Ammon's horn (tissue), 1 donor: ENCODE measurements at places on chromosomes 5 and 9.

DNA sequence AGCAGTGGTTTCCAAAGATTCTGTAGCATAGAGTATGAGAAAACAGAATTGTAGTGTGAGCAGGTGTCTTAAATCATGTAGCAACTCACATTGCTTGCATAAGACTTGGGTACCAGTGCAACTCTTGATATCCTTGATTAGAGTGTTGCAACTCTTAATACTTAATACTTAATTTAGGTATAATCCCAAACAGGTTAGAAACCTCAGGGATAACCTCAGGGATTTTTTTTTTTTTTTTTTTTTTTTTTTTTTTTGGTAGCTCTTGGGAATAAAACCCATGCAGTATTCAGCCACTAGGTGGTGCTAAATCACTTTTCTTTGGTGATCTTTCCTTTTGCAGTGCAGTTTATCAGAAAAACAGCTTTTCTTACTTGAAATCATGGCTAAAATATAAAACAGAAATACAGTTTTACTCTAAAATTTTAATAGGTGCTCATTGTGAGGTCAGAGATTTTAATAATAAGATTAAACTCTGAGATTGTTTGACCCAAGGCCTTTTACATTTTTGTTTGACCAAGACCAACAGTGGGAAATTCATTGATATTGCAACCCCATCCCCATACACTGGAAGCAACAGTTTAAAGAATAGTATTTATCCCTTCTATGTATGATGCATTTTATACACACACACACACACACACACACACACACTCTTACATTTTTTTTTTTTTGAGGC, 55.3 kb downstream of the ERAP1 start:
- DNase-seq = peak; percentile 76

- no peak for DNase-seq
These were observed 144.0 kb downstream of the CAAP1 start for GRCh38 chr9:26748449-26749058.

GRCh38 chr9:136899196-136899595, 12.9 kb downstream of the TRAF2 start:
- DNase-seq = no peak

- DNase-seq = peak; percentile 39
These were observed 155.6 kb upstream of the PANK3 start for GRCh38 chr5:168734620-168735300.

- peak; percentile 52 for DNase-seq
These were observed 17.4 kb downstream of the RXRA start for GRCh38 chr9:134343637-134344036.

DNA sequence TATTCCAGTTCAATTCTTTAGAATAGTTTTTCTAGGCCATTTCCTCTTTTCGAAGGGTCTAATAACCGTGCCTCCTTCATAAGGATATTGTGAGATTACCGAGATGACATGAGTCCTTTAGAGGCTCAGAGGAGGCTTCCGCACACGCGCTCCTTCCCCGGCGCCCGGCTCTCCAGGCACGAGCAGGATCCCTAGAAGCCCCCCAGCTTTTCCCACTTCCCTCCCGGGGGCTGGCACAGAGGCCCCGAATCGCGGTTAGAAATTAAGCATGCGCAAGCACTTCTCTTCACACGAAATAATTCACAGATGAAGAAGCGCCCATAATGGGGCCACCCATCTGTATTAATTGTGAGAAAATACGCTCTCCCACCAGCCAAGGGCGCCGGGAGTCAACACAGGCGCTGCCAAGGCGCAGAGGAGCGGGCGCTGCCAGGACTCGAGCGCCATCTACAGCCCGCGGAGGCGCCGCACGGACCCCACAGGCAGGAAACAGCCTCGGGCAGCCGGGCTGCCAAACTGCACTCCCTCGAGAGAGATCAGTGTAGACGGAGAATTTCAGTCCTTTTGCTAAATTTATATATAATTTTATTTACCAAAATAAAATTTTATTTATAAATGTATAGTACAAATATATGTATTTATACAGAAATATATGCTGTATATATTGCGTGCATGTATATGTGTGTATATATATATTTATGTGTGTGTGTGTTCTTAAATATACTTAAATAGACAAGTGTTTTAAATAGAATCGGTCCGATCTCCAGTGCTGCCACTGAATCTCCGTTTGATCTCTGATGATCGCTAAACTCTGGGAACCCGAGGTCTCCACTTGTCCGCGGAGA, 258.1 kb upstream of the NFIL3 start:
- DNase-seq = peak; percentile 84

- no peak for DNase-seq
These were observed 107.2 kb upstream of the CKMT2 start for GRCh38 chr5:81125959-81126358.

- DNase-seq = no peak
These were observed 1.6 kb downstream of the GTF3C4 start for GRCh38 chr9:132671620-132672412.

DNA sequence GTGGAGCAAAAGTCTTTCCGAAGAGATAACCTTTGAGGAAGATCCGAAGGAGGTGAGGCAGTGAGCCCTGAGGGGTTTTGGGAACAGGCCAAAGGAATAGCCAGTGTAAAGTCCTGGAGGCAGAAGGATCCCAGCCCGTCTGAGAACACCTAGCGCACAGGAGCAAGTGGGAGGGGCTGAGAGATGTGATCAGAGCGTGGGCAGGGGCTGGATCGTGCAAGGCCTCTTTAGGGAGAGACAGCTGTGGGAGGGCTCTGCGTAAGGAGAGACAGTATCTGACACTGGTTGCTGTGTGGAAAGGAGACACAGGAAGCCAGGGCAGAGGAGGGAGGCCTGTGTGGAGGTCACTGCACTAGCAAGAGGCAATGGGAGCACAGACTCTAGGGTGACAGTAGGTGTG, 68.2 kb downstream of the BARX1 start:
- no peak for DNase-seq

DNA sequence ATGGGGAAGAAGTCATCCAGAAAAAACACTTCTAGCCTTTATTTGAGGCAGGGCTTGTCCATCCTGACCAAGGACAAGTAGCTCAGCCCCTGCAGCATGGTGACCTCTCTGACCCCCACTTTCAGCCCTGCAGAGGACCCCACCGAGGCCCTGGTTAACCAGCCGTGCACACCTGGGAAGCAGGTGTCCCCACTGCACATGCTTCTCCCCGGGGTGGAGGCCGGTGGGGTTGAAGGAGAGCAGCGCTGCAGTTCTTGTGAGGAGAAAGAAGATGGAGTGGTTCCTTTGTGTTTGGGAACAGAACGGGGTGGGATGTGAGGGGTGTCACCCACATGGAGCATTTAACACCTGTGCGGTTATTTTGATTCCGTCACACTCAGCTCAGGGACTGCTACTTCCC, 21.1 kb upstream of the ZBTB34 start:
- no peak for DNase-seq

- DNase-seq = no peak
These were observed 1935.0 kb downstream of the EFNA5 start for GRCh38 chr5:105735704-105736103.

GRCh38 chr5:148085977-148086705, 22.4 kb downstream of the SPINK5 start:
- DNase-seq = peak; percentile 2

GRCh38 chr9:137044037-137044436, 1.9 kb downstream of the NPDC1 start:
- no peak for DNase-seq

- DNase-seq = no peak
These were observed 396.9 kb downstream of the ENC1 start for GRCh38 chr5:74243634-74244033.

DNA sequence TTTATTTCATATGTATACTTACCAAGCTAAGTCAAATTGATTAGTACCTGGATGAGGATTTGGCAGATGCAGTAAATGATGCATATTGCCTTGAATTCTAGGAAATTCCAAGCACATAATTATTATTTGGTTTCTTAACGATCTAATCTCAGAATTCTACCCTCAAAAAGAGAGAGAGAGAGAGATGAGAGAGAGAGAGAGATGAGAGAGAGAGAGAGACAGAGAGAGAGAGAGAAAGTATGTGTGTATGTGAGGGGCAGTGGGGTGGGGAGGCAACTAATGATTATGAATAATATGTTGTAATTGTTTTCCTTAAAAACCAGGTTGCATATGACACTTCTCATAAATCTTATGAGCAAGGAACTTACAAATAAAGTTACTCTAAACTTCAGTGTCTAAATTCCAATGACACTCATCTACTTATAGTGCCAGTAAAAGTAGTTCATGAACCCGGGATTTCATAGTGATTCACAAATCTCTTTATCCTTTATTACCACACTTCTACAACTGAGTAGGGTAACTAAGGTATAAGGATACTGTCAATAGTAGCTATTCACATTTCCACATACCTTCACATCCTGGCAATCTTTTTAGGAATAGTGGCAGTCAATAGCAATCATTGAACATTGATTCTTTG, 60.5 kb upstream of the EDIL3 start:
- no peak for DNase-seq

DNA sequence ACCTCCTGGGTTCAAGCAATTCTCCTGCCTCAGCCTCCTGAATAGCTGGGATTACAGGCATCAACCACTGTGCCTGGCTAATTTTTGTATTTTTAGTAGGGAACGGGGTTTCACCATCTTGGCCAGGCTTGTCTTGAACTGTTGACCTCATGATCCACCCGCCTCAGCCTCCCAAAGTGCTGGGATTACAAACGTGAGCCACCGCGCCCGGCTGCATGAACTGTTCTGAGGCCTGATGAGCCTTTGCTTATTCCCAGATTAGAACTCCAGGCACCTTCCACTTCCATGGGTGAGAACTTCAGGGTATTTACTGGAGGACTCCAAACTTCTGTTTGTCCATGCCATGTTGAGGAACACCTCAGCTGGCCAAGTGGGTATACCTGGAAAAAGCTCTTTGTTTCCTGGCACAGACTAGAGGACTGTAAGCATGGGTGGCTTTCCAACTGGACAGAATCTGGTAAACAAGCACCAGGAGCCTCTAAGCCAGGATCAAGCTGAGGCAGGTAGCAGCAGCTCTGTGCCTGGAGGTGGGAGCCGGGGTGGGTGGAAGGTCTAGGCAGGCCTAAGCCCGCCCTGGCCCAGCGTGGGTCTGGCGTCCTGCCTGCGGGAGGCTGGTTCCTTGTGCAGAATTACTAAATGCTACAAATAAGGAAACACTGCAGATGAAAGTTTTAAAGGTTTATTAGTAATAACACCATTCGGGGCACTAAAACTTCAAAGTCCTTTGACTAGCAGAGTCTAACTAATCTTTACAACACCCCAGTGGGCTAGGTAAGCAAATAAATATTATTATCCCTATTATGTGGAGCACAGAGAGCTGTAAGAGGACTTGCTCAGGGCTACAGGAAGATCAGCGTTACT, 78.4 kb downstream of the SEMA5A start:
- DNase-seq = no peak

DNA sequence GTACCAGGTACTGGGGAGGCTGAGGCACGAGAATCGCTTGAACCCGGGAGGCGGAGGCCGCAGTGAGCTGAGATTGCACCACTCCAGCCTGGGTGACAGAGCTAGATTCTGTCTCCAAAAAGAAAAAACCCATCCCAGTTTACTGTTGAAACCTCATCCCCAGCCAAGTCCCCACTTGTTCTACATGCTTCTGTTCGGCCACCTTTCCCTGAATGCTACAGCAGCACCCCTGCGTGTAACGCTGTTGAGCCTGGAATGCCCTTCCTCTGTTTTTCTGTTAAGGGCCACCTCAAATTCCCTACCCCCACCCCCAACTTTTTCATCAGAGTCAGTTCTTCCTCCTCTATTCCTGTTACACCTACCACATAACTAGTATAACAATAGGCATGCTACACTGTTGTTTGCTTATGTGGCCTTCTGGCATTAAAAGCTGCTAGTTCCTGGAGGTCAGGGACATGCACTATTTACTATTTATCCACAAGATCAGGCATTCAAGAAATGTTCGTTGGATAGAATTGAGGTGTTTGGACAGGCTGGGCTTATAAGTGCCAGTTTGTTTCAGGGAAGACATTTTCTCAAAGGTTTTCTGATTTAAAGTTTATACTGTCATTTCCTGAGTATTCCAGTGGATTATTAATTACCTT, 47.1 kb upstream of the C5orf47 start:
- no peak for DNase-seq

DNA sequence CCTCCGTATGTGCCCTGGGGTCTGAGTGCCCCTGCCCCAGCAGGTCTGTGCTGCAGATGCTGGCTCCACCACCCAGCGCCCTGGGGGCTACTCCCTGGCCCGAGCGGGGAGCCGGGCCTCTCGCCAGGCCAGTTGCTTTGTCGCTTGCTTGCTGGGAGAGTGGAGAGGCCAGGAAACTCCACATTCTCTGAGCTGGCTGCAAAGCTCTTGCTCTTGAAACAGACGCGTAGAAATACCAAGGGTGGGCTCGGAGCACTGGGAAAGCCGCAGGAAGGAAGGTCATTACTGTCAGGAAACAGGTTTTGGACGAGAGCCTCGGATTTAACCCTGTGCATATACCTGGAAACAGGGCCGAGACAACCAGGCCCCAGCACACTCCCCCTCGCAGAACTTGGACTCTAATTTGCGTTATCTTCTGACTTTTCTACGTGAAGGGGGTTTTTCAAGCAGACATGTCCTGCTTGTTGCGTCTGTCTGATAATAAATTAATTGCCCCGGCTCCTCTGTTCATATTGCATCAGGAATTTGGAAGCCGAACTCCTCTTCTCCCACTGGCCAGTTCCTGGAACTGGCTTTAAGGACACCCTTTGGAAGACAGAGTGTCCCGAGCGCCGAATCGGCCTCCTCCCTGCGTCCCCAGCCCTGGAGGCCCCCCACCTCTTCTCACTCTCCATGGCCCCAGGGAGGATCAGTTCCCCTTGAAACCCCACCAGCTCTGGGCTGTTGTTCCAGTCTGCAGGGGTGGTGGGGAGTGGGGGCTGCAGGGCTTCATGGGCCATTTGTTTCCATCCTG, 11.2 kb downstream of the ADAMTSL2 start:
- DNase-seq = no peak

GRCh38 chr9:105355781-105356180, 92.1 kb upstream of the FSD1L start:
- DNase-seq = no peak

DNA sequence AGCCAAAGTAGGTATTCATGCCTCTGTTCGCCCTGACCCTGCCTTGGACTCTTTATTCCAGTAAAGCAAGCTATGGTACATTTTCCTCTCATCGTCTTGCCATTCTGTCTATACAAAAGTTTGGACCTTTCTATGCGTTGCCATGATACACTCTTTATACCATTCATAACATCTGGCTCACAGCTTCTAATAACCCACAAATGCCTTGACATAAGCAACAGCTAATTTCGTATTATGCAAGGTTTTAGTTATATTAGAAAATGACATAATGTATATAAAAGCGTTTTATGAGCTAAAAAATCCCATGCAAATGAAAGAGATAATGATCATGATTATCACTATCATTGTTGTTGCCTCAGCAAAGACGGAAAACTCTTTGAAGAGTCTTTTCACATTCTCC, 265.7 kb downstream of the TMEM167A start:
- no peak for DNase-seq

- DNase-seq = no peak
These were observed 104.2 kb downstream of the SEC61B start for GRCh38 chr9:99326112-99326916.

GRCh38 chr9:87149799-87150198, 202.5 kb upstream of the GAS1 start:
- no peak for DNase-seq

GRCh38 chr9:110842169-110842568, 173.6 kb downstream of the MUSK start:
- no peak for DNase-seq
